KG1 (cell line): ENCODE measurements at places on chromosomes 12 and 14.

DNA sequence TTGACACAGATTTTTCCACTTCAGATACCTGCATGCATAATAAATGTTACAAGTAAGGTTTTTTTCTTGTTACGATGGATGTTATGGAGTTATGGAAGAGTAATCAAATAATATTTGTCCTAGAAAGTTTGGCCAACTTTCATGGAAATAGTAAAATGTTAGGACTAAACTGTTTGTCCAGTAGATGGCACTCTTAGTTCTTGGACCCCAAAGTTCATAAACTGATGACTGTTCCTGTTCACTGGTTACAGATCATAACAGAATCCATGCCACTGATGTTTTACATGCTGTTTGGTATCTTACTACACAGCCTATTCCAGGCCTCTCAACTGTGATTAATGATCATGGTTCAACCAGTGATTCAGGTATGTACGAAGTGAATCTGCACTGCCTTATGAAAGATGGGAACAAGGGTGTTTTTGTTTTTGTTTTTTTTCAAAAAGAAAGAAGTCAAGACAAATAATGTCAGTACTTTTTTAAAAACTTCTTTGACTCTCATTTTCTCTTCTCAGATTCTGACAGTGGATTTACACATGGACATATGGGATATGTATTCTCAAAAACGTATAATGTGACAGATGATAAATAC is 48.8 kb upstream of the SLCO1C1 start:
- peak; percentile 0 for DNase-seq

GRCh38 chr12:1533205-1533601 is 61.2 kb downstream of the FBXL14 start:
- DNase-seq: no peak

- DNase-seq: no peak
These were observed 4.9 kb downstream of the HRK start for GRCh38 chr12:116876151-116876869.

GRCh38 chr14:89447182-89447944 is 30.3 kb upstream of the FOXN3 start:
- no peak for DNase-seq

GRCh38 chr14:104116288-104116755 is 22.1 kb upstream of the KIF26A start:
- no peak for DNase-seq

GRCh38 chr12:40063414-40063813 is 42.5 kb downstream of the SLC2A13 start:
- DNase-seq: no peak

- peak; percentile 92 for DNase-seq
These were observed at the start of gene ADIPOR2 for GRCh38 chr12:1690578-1691122. TSS of gene ADIPOR2 (plus strand) at chr12:1691070. CDS start at chr12:1754344, 63,274 bp downstream.

- no peak for DNase-seq
These were observed 154.5 kb downstream of the NDUFA12 start for GRCh38 chr12:94848966-94849365.

GRCh38 chr12:106527356-106527755 is 55.4 kb upstream of the RFX4 start:
- DNase-seq: no peak

DNA sequence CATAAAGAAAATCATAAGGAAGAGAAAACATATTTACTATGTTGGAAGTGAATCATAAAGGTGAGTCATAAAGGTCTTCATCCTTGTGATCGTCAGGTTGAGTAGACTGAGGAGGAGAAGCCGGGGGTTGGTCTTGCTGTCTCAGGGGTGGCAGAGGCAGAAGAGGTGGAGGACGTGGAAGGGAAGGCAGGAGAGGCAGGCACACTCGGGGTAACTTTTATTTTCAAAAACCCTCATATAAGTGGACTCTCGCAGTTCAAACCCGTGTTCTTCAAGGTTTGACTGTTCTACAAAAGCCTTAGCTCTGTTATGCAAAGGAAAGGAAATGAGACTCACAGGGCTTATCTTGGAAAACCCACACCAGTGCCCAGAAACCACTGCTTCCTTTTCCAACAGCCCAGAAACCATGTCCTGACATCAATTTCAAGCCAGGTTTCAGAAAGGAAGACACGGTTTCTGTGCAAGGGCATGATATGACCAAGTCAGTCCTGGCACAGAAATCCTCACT is 14.0 kb downstream of the SMCO2 start:
- peak; percentile 25 for DNase-seq

GRCh38 chr12:23066095-23066494 is 441.1 kb downstream of the ETNK1 start:
- DNase-seq: no peak

DNA sequence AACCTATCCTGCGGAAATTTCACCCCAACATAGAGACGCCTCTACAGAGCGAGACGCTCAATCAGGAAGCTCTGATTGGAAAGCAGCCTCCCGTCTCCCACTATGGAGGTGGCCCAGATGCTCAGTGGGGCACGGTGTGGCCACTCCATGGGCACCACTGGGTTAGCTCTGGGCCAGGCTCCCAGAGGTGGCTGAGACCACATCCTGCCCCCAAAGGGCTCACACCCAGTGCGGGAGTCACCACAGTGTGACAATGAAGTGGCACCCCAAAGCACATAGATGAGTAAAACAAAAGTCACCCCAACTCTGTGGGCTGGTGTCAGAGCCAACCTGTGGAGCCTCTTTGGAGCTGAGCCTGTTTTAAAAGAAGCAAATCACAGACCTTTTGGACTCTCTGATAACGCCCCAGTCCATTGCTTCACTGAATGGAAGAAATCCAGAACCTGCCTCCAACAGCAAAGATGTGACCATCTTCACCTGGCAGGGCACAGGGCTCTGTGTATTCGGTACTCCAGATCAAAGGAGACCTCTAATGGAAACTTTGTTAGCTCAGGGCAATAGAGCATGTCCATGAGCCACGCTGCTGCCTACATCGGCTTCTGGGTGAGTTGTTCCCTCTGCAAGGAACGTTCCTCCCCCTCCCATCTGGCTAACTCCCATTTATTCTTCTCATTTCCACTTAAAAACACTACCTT is 19.6 kb downstream of the CLMN start:
- DNase-seq: no peak

- DNase-seq: no peak
These were observed 16.5 kb downstream of the SLC15A4 start for GRCh38 chr12:128807161-128807724.

DNA sequence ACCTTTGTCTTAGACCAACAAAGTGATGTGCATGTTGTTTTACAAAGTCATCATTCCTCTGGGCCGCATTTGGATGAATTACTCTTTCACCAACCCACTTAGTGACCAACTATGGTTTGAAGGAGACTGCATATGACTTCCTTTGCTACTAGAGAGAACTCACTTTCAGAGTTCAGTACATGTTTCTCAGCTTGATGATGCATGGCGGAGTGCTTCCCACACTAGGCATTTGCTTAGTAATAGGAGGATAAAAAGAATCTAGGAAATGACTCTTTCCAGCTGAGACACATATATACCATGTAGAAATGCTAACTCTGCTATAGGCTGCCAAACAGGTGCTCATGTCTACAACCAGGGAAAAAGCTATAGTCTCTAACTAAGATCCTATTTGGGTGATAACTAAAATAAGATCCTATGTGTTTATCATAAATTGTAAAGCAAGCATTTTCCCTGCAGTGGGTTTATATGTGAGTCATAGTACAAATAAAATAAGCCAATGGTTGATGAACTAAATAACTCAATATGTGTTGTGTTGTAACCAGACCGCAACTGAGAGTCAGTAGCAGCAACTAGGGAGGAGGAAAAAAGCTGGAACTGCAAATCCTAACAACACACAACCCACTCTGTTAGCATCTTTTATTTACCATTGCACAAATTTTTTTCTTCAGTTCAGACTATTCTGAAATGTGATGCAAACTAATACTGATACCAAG is 87.2 kb downstream of the TSPAN8 start:
- no peak for DNase-seq

GRCh38 chr12:49954863-49955830 is 4.6 kb downstream of the AQP2 start:
- DNase-seq: no peak

- no peak for DNase-seq
These were observed 840.3 kb downstream of the GALC start for GRCh38 chr14:87152693-87153092.
